ENCODE measurements at places on chromosomes 7 and 10.

GRCh38 chr10:112763916-112764520 is 186.0 kb upstream of the TCF7L2 start:
- no peak for DNase-seq

DNA sequence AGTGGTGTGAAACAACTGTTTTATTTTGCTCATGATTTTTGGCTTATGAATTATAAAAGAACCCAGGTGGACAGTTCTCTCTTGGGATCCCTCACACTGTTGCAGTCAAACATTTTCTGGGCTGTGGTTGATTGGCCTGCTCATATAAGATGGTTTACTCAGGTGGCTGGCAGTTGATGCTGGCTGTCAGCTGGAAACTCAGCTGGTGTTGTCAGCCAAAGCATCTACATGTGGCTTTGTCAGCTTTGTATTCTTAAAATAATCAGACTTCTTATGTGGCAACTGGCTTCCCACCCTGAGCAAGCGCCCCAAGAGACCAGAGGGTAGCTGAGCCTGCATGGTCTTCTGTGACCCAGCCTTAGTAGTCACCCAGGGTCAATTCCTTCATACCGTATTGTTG is 534.7 kb downstream of the NRG3 start:
- DNase-seq = no peak

DNA sequence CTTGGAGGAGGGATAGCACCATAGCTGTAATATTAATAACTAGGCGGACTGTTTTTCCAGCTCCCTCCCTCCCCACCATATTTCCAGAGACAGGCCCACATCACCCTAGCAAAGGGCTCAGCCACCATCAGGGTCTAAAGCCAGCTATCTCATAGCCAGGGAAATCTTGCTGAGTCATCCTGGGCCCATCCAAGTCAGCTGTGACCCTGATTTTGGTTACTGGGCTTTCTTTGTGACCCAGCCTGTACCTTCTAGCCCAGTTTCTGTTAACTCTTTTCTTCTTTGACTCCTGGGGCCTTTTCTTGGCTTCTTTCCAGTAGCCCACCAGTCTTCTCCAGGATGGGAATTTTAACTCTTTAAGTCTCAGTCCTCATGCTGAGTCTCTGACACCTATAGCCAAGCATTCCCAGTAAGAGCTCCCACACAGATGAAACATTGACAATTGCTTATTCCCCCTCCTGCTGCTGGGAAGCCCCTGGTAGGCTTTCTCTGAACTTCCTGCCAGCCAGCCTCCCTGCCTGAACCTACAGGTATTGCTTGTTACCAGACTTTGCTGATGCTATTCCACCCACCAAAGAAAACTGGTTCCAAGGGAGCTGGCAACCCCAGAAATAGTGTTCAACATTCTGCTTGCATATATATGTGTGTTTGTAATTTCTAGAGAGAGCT is 34.8 kb upstream of the ADO start:
- no peak for DNase-seq

DNA sequence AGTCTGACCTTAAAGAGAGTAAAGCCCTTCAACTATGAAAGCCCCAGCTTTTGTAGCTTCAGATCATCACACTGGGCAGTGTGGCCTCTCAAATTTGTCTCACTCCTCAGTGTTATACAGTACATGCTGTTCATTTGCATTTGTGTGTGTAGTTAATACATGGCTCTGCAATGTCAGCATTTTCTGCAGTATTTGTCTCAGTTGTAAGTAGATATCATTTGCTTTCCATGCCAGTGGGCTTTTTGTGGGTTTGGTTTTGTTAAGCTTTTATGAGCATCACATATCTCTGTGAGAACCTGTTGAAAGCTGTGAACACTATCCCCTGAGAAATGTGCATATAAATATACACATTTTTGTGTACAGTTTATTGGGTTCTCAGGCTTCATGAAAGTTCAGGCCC is 57.0 kb downstream of the ZNF277 start:
- no peak for DNase-seq

GRCh38 chr7:133355325-133355708 is 102.4 kb downstream of the EXOC4 start:
- DNase-seq = no peak

DNA sequence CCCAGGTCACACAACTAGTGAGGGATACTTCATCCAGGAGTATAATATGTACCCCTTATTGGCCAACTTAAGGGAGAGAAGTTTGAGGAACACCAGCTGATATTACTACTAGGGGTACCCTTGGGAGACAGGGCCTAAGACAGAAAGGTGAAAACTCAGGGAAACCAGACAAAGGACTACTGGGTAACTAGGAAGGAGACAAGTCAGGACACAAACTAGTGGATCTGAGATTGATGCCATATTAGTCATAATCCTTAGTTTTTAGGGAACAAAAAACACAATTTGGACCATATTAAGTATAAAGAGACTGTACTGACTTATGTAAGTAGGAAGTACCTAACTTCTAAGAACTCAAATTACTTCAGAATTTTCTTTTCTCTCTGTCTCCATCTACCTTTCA is 79.3 kb upstream of the CCDC6 start:
- DNase-seq = no peak

DNA sequence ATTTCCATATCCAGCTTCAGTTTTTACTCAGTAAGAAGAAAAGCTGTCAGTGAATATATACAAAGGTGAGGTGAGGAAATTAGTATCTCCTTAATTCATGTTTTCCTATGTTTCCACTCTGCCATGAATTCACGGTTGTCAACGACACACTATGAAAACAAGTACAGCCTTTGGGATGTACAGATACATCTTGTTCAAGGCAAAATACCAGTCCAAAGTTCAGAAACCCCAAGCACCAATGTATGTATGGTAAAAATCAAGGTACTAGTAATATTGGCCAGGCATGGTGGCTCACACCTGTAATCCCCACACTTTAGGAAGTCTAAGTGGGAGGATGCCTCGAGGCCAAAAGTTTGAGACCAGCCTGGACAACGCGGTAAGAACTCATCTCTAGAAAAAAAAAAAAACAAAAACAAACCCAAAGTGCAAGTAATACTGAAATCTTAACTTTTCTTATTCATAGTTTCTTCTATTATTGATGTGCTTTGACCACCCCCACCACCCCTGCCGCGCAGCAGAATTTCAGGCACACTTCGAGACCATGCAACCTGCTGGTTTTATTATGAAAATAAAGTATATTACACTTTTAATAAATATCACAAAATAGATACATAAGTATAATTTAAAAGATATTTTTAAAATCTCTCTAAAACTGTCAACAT is 3.5 kb downstream of the ESYT2 start:
- no peak for DNase-seq

- no peak for DNase-seq
Observed at GRCh38 chr10:97046456-97047082, 139.2 kb downstream of the SLIT1 start.

DNA sequence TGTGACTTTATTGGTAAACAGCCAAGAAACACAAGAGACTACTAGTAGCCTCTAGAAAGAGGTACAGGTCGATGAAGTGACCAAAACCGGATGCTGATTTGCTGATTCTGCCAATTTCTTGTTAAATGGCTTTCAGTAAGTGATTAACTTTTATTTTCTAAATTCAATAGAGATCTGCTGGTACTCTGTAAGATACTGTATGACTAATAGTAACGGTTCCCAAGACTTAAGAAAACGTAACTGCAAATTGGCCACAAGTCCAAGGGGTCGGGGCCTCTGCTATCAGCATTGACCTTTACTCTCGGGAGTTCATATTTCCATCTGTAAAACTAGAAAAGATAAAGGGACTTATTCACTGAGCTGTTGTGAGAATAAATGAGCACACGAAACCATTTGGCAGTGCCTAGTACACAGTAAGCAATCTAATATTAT is 1.4 kb downstream of the FAM3C start:
- no peak for DNase-seq

GRCh38 chr7:142568435-142569097 is 180.7 kb upstream of the PRSS1 start:
- DNase-seq = no peak

- DNase-seq = no peak
Observed at GRCh38 chr10:54396031-54396430, 405.0 kb downstream of the PCDH15 start.

GRCh38 chr7:37116093-37116701 is 332.5 kb downstream of the ELMO1 start:
- no peak for DNase-seq

DNA sequence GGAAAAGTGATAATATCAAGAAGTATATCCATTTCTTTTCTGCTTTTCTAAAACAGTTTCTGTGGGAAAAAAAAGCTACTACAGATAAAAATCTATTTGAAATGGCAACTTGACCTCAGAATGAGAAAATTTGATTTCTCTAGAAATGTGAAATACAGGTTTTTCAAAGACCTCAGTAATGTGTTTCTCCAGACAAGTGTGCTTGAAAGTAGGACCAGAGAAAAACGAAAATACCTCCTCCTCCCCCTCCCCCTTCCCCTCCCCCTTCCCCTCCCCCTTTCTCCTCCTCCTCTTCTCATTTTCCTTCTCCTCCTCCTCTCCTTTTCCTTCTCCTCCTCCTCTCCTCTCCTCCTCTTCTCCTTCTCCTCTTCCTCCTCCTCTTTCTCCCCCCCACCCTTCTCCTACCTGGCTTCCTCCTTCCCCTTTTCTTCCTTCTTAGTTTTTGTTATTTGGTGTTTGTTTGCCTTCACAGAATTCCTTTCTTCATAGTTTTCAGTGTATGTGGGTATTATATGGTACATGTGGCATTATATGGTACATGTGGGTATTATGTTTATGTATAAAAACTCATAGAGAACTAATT is 179.4 kb downstream of the CDK14 start:
- DNase-seq = no peak

DNA sequence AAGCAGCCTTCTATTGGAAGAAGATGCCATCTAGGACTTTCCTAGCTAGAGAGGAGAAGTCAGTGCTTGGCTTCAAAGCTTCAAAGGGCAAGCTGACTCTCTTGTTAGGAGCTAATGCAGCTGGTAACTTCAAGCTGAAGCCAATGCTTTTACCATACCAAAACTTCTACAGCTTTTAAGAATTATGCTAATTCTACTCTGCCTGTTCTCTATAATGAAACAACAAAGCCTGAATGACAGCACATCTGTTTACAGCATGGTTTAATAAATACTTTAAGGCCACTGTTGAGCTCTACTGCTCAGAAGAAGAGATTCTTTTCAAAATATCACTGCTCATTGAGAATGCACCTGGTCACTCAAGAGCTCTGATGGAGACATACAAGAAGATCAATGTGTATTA is 951.9 kb upstream of the LRRN3 start:
- DNase-seq = no peak

GRCh38 chr7:70066844-70067243 is 468.6 kb downstream of the AUTS2 start:
- DNase-seq = no peak

DNA sequence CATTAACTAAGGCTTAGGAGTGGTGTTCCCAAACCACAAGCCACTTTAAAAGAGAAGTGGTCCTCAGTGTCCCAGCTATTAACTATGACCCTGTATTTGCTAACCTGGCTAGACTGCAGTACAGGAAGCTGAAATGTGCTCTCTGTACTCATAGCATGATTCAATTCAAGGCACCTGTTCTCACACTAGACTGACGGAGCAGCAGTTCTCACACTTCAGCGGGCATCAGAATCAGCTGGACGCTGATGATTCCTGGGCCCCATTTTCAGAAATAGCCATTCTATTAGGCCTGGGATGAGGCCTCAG is 24.5 kb upstream of the MSRB2 start:
- DNase-seq = no peak

- no peak for DNase-seq
Observed at GRCh38 chr10:15482156-15482555, 111.1 kb upstream of the FAM171A1 start.

DNA sequence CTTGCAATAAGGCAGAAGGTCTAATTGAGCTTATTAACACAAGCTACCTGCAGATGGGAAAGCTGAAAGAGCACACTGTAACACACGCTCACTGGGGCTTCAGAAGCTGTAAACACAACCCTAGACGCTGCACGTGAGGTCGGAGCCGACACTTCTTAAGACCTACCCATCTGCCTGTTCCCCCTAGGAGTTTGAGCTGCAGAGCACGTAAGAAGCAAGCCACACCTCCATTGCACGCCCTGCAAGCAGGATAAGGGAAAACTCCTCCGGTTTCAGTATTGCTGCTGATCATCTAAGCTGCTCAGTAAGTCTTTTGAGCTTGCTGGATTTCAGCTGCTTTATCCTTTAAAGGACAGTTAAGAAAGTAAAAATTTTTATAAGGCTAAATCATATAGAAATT is 244.0 kb upstream of the ZWINT start:
- DNase-seq = no peak

GRCh38 chr10:57692255-57692980 is 575.3 kb downstream of the IPMK start:
- DNase-seq = no peak

GRCh38 chr10:38038932-38039245 is 28.4 kb downstream of the ZNF33A start:
- no peak for DNase-seq

DNA sequence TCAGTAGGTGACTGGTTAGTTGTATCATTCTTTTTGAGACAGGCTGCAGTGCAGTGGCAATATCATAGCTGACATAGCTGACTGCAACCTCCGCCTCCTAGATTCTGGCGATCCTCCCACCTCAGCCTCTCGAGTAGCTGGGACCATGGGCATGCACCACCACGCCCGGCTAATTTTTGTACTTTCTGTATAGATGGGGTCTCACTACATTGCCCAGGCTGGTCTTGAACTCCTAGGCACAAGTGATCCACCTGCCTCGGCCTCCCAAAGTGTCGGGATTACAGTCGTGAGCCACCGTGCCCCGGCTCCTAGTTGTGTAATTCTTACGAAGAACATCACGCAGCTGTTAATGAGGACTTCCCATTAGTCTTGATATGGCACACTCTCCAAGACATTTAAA is 123.4 kb upstream of the VKORC1L1 start:
- no peak for DNase-seq

- no peak for DNase-seq
Observed at GRCh38 chr10:86671985-86672710, 3.8 kb downstream of the LDB3 start.

DNA sequence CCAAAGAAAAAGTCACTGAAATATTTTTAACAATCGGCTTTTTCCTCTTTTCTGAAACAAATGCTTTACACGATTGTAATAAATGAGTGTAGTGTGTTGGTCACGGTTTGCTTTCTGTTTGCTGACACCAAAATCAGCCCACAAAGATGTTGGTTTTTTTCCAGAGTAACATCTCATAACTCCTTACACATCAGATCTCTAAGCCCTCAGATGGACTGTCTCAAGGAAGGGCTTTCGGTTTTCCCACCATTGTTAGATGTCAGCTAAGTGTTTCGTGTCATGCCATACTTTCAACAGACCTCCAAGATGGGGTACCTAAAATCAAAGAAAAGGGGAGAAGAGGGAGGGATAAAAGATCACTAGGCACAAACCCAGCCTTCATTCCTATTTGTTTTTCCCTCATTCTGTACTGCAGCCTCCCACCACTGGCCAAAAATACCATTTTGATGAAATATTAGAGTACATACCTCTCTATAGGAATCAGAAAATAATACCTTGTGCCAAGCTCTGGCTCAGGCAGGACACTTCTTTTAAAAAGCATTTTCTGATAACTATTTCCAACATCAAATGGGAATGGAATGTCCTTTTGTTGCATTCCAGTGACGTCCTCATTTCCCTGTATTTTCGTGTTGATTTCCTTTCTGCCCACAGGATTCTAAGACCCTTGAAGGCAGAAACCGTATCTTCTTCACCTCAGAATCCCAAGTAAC is 159.1 kb downstream of the DGKI start:
- no peak for DNase-seq

GRCh38 chr10:80057171-80057570 is 21.3 kb upstream of the TMEM254 start:
- no peak for DNase-seq
